Activated T-helper 9 cell treated with anti-CD3 and anti-CD28 coated beads, Interleukin-2, amount 50 U/mL, for 16 hours (primary cell): ENCODE measurements at places on chromosomes 12 and 14.

DNA sequence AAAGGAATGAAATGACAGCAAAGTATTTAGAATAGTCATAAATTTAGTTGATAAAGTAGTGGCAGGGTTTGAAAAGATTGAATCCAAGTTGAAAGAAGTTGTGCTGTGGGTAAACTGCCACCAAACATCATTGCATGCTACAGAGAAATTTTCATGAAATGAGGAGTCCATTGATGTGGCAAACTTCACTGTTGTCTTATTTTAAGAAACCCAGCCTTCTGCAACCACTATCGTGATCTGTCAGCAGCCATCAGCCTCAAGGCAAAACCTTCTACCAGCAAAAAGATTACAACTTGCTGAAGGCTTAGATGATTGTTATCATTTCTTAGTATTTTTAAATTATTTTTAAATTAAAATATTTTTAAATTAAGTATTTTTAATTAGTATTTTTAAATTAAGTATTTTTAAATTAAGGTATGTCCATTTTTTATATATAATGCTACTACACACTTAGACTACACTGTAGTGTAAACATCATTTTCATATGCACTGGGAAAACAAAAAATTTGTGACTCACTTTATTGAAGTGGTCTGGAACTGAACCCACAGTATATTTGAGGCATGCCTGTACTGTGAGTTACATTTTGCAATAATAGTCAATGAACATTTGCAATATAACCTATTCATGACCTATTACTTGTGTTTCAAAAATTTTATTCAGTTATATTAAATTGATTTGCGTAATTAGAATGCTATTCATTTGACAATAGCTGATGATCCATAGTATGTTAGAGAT, 67.2 kb upstream of the SYT1 start:
- DNase-seq, result no peak

DNA sequence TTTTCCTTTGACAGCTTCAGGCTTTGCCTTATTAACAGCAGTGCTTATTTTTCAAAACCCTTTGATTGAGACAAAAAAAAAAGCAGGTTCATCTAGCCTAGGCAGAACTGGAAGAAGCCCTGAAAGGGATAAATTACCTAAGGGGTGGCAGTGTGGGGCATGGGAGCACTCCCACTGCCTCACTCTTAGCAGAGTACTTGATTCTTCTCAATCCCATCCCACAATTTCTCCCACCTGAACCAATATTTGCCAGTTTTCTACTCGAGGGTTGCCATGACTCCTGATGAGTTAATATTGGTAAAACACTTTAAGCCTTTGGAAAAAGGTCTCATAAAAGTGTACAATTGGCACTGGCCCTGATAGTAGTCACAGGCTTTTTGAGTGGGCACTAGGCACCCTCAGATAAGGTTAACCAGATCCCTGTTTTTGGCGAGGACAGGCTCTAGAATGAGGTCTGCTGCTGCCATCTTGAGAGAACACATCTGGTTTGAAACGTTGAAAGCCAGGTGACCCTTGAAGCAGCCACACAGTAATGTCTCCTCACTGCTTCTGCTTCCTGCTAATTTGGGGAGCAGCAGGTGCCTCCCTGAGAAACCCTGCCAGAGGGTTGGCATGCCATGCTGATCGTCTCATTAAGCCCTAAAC, 320.0 kb downstream of the RAD51B start:
- DNase-seq, result no peak

DNA sequence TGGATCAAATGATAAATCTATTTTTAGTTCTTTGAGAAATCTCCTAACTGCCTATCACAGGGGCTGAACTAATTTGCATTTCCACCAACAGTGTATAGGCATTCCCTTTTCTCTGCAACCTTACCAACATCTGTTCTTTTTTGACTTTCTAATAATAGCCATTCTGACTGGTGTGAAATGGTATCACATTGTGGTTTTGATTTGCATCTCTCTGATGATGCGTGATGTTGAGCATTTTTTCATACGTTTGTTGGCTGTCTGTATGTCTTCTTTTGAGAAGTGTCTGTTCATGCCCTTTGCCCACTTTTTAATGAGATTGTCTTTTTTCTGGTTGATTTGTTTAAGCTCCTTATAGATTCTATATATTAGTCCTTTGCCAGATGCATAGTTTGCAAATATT, 67.1 kb downstream of the IFNG-AS1 start:
- no peak for DNase-seq

DNA sequence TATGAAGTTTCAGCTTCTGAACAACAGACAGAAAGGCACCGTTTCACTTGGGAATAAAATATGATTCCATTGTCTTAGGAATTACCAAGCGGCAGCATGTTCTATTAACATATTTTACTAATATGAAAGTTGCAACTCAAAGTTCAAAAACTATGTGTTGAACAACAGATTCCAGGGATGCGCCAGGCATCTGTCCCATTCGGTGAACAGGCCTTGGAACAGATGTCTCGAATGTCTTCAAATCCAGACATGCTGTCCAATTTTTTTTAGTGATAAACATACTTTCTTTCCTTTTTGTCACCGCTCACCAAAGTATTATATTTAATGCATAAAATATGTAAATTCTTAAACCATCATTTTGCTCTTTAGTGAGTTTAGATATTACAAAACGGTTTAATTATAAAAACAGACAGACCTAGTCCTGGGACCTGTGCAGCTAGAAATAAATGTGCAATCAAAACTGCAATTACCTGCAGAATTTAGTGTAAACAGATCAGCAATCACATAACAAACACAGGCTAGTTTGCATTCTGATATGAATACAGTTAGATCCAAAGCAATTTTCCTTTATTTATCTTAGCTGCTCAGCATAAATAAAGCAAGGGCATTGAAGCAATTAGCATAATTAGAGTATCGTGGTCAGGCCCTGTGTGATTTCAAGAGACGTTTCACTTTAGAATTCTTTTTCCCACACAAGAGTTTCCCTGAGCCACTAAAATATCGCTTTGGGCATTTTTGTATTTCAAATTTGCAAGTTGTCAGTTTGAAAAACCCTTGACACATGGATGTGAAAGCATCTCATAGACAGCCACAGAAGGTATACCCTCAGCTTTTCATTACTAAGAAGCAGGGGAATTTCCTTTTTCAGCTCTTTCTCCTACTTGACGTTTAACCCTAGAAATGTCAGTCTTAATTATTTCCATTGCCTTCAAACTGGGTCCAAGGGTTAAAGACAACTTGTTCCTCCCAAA, 420.8 kb downstream of the EGLN3 start:
- no peak for DNase-seq

- no peak for DNase-seq
These were observed 77.9 kb upstream of the FZD10 start for GRCh38 chr12:130084359-130084758.

GRCh38 chr14:104230946-104231345, 92.6 kb downstream of the KIF26A start:
- DNase-seq, result no peak

GRCh38 chr12:102169922-102170621, 27.6 kb downstream of the PMCH start:
- no peak for DNase-seq

- no peak for DNase-seq
These were observed 118.9 kb upstream of the PTPRB start for GRCh38 chr12:70756118-70756517.

DNA sequence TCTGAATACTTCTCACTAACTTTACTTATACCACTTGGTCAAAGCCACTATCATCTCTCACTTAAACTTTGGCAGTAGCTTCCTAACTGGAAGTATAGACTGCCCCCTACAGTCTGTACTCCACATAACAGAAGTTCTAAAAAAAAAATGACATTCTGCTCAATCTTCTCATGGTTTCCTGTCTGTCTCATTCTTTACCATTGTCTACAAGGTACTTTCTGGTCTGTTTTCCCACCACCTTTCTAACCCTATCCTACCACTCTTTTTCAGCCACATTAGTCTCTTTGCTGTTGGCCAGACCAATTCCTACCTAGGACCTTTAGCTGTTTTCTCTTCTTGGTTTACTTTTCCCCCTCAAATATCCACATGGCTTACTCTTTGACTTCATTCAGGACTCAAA, 14.7 kb downstream of the CPSF6 start:
- no peak for DNase-seq

DNA sequence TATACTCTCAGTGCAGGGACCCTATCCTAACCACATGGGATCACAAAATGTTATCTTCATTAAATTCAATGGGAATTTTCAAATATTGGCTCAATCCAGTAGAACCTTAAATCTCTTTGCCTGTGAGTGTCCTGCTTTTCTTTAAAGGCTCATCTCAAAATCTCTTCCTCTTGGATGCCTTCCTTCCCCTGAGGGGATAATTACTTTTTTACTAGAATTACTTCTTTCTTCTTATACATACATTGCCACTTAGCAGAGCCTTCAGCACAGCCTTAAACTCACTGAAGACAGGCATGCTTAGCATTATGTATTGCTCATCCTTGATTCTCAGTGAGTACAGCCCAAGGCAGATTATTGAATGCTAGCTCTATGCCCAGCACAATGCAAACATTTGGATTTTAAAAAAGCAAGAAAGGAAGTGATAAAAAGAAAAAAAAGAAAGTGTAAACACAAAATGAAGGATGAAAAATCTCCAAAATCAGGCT, 1918.0 kb upstream of the FLRT2 start:
- no peak for DNase-seq

GRCh38 chr14:104940526-104941150, 16.0 kb downstream of the PLD4 start:
- DNase-seq, result no peak

GRCh38 chr14:69685218-69685616, 73.8 kb downstream of the SUSD6 start:
- DNase-seq, result peak; percentile 54

- DNase-seq, result no peak
These were observed 11.5 kb downstream of the FLVCR2 start for GRCh38 chr14:75589931-75590330.

DNA sequence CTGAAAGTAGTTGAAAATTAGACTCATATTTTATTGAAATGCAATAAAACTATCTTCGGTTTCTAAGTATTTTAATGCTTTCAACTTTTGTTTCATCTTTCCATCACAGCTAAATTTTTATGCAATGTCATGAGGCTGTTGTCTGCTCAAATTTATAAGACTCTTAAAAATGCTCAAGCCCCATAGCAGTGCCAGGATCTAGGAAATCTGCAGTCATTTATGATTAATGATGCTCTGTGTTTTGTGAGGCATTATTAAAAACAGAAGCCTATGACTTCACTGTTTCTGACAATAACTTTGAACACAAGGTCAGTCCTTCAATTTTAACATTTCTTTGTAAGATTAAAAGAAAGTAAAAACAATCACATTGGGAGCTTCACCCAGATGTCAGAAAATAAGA, 112.5 kb downstream of the ALX1 start:
- no peak for DNase-seq

DNA sequence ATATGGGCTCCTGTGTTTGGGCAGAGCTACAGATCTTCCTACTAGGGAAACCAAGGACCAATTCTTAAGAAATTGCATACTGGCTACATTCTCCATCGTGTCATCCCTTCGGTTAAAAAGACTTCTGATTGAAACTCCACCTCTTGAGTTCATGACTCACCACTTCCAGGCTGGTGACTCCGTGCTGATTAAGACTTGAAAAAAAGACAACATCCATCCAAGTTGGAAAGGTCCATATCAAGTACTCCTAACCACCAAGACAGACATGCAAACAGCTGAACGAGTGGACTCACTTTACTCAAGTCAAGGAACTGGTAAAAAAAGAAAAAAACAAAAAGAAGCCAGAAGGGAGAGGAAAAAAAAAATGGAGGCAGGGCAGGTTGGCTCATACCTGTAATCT, 63.4 kb downstream of the APOBEC1 start:
- no peak for DNase-seq

GRCh38 chr12:42737398-42737797, 147.9 kb upstream of the PRICKLE1 start:
- no peak for DNase-seq

- no peak for DNase-seq
These were observed 454.0 kb downstream of the SOX5 start for GRCh38 chr12:23495472-23495871.

- DNase-seq, result no peak
These were observed 27.3 kb downstream of the PTPRB start for GRCh38 chr12:70609739-70610491.

- DNase-seq, result no peak
These were observed 249.8 kb upstream of the SFSWAP start for GRCh38 chr12:131461096-131461495.

GRCh38 chr12:99099786-99100185, 454.7 kb downstream of the APAF1 start:
- DNase-seq, result no peak

DNA sequence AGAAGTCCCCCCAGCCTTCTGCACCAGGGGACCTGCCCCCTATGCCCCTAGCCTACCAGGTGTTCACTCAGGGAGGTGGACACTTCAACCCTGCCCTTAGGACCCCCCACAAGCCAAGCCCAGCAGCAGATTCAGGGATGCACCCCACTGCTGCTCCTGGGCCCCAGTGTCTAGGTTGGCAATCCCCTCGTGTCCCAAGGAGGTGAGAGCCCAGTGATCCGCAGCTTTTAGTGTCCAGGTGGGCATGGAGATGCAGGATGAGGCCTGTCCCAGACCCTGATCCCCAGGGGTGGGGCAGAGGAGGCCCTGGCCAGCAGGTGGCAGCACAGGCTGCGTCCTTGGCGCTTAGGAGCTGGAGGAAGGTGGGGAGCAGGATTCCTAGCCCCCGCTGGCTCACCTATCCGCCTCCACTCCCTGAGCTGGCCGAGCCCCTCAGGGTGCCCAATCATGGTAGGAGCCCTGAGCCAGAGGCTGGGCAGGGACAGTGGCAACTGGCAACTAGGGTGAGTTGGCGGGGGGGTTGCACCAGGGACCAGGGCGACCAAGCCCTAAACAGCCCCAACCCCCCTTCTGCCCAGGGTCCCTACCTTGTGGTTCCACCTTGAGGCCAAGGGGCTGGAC, 4.1 kb downstream of the CKB start:
- DNase-seq, result peak; percentile 38

DNA sequence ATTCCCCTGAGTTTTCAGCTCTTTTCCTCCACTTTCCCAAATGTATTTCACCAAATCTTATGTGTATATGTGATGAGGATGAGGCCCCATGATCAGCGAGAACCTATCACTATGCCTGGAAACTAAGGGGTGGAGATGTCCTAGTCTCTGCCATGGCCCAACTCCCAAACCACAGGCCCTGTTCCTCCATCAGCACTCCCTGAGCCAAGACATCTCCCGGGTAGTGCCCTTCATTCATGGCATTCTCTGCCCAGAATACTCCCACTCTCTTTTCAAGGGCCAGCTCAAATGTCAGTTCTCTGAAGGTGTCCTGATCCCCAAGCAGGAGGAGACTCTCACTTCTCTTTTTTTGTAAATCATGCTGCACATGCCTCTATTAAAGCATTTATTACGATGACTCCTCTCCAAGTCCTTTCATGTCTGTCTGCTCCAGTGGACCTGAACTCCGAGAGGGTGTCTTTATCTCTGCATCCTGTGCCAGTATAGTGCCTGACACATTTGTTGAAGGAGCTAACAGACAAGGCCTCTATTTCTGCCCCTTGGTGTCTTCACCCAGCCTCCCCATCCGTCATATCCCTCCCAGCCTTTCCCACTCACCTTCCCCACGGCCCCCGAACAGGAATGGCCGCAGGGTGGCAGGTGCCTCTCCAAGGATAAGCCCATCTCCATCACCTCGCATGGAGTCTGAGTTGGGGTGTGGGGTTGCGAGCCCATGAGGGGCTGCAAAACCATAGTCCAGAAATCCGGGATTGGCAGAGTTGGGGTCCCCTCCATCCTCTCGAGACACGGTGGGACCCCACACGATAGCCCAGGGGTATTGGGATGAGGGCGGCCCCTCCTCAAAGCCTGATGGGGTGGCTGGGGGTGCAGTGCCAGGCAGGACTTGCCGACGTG, 3.7 kb downstream of the PIANP start:
- no peak for DNase-seq

- no peak for DNase-seq
These were observed 15.5 kb upstream of the BEGAIN start for GRCh38 chr14:100602621-100603230.
